Thoracic aorta (tissue), 2 donors: ENCODE measurements at places on chromosomes 2 and 18. TPM values are rescaled to one million over a fixed set of nuclear protein-coding genes. Genes with fewer than 3 reads are reported as not detected.
A peak's percentile ranks its signal among the peaks of the same experiment; 100 is the strongest.

GRCh38 chr2:54404270-54404669, 51.9 kb upstream of the SPTBN1 start:
- H3K4me1 ChIP-seq, result peaks cover 16% of the 10 kb centered on the region
- H3K27me3 ChIP-seq, result no peaks in the 10 kb centered on the region
- H3K4me3 ChIP-seq, result no peak overlapping the region
- no peaks in the 10 kb centered on the region for H3K36me3 ChIP-seq

TRIM43 gene
- total RNA-seq, result not detected

GRCh38 chr2:219225350-219225749, 4.1 kb downstream of the ATG9A start:
- H3K36me3 ChIP-seq, result peaks cover 57% of the 10 kb centered on the region
- no peaks in the 10 kb centered on the region for H3K27me3 ChIP-seq
- DNase-seq, result no peak
- H3K4me1 ChIP-seq, result peaks cover 18% of the 10 kb centered on the region
- H3K27ac ChIP-seq, result no peak overlapping the region

DNA sequence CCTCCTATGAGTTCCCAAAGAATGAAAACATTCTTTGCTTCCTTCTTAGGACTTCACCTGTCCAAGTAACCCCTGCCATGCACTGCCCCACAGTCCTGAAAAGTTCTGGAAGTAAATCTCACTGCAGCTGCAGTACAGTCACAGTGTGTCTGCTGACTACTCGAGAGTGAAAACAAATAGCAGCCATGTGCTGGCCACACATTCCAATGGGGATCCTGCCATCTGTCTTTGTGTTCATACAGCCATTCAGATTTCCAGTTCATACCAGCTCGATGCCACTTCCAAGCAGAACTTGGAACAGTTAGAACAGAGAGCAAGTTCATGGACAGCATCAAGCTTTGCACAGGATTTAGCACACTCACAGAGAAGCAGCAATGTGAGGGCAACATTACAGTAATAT, 629.9 kb upstream of the ACVR2A start:
- no peaks in the 10 kb centered on the region for H3K27me3 ChIP-seq
- H3K4me3 ChIP-seq, result no peak overlapping the region
- no peak overlapping the region for H3K27ac ChIP-seq
- DNase-seq, result no peak

GRCh38 chr2:217930761-217931563, 71.8 kb downstream of the TNS1 start:
- no peak for DNase-seq
- peak overlapping the region; percentile 47 for H3K4me3 ChIP-seq
- no peaks in the 10 kb centered on the region for H3K36me3 ChIP-seq
- H3K27ac ChIP-seq, result peak overlapping the region; percentile 100
- no peaks in the 10 kb centered on the region for H3K27me3 ChIP-seq

CPLX4 gene
- not detected for total RNA-seq

NT5DC4 gene
- not detected for total RNA-seq
